ENCODE measurements at places on chromosomes 11 and 22.

DNA sequence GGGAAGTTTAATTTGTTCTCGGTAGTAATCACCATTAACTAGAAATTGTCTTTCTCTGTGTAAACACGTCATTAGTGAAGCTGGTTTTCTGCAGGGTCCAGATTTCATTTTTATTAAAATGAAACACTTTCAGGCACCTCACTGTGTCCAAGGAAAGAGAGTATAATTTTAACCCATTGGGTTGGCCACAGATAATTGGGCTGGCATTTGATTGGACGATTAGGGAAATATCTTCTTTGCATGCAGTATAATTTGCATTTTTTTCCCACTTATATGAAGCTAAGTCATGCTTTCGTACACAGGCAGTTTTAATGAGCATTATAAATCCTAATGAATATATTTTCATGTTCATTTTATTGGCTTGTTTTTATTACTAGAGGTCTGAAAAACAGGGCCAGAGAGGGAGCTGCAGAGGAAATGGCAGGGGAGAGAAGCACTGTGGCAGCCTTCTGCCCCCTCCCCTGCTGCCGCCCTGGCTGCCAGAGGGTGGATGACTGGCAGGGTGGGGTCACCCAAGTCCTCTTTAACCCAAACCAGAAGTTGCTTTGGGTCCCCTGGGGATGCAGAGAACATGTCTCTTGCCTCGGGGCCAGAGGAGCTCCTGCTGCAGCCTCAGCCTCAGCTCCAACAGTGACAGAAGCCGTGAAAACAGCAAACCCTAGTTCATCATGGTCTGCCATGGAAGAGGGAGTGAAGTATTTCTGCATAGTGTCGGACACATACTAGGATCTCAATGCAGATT lies 93.9 kb downstream of the PKNOX2 start:
- DNase-seq: no peak

DNA sequence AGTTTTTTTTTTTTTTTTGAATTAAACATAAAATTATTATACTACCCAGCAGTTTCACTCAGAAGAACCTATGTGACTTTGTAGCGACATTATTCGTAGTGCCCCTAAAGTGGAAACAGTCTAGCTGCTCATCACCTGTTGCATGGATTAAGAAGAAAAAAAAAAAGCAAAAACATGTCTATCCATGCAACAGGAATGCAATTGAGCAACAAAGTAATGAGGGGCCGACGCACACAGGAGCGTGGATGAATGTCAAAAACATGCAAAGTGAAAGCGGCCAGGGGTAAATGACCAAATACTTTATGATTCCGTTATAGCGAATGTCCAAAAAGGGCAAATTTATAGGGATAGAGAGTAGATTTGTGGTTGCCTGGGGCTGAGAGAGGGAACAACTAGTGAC lies 16.3 kb downstream of the MYO18B start:
- no peak for DNase-seq

GRCh38 chr22:29710922-29711593 lies 8.7 kb upstream of the CABP7 start:
- DNase-seq: no peak

DNA sequence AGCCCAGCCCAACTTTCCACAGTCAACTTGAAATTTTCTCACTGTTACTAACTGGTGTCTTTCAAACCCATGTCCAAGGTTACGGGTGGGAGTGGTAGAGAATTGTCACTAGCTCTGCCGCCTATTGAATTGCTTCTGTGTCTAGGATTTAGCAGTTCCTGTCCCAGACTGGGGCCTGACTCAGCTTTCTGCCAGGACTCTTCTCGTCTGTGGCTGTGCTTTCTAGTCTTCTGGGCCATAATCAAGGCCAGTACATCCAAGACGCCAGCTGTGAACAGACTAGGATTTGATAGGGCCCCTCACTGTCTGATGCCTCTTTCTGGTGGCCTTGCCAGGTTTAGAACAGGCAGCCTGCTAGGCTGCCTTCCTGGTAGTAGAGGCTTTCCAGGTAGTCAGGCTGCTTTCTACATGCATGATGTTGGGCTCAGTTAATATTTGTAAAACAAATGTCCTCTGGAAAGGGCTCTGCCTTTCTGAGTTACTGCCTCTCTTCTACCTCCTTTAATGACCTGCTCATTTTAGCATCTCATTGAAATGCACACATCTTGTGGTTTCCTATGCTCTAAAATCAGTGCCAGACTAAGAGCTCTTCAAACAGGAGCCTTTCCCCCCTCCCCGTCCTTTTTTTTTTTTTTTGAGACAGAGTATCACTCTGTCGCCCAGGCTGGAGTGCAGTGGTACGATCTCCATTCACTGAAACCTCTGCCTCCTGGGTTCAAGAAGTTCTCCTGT lies 13.1 kb upstream of the HIKESHI start:
- DNase-seq: no peak

DNA sequence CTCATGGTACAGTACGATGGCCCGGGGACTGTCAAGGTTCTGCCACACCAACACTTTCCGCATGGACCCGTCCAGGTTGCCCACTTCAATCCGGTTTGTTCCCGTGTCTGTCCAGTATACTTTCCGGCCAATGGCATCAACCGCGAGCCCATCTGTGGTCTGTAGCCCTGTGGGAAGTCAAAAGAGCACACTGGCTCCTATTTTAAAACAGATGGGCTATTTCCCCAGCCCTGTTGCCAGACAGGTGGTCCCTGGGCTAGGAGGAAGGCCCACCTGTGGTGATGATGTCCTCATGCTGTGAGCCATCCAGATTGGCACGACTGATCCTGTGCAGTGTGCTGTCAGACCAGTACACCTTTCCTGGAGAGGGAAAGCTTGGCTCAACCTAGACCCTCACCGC lies 30.4 kb upstream of the CKAP5 start:
- DNase-seq: no peak

DNA sequence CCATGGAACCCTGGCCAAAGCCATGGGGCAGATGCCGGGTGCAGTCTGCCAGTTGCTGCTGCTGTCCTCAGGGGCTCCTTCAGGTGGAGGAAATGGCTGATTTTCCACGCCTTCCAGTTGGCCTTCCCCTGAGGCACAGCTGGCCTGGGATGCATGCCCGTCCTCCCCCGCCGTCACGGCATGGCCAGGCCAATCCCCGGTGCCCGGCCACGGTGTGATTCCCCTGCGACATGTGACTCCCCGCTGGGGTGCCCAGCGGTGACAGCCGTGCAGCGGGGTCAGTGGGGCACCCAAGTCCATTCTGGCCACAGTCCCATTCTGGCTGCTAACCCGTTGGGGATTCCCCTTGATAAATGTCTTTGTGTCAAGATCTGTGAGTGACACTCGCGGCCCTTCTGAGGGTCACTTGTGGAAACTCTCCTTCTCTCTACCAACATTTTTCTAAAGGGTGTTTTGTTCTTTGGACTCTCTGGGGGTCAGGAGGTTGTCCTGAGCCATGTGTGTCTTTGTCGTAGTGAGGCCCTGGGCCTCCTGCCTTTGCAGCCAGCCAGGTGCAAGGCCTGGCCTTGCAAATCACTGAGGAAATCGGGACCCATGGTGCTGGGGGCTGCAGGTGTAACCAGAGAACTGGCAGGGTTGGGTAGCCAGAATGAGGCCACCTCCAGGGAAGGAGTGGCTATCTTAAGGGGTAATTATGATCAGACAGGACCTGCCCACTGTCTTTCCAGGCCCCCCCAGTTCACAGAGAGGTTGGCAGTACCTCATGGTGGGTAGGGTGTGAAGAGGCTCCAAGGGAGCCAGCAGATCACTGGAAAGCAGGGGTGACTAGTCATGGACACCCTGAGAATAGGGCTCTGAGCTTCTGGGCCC lies 37.1 kb downstream of the KCNQ1OT1 start:
- DNase-seq: no peak

- DNase-seq: no peak
Measured at GRCh38 chr11:64096835-64097234, 61.1 kb downstream of the FLRT1 start.

DNA sequence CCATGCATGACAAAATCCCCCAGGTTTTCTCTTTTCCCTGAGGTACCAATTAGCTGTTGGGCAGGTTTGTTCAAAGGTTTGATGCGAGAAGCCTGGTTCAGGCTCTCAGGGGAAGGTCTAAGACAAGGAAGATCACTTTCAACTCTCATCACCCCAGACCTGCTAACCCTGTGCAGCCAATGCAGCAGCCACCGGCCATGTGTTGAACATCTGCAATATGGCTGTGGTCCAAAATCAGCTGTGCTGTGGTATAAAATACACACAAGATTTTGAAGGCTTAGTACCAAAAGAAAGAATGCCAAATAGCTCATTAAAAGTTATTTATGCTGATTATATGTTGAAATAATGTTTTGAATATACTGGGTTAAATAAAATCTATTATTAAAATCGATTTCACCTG lies 58.5 kb downstream of the SMCO4 start:
- DNase-seq: no peak

DNA sequence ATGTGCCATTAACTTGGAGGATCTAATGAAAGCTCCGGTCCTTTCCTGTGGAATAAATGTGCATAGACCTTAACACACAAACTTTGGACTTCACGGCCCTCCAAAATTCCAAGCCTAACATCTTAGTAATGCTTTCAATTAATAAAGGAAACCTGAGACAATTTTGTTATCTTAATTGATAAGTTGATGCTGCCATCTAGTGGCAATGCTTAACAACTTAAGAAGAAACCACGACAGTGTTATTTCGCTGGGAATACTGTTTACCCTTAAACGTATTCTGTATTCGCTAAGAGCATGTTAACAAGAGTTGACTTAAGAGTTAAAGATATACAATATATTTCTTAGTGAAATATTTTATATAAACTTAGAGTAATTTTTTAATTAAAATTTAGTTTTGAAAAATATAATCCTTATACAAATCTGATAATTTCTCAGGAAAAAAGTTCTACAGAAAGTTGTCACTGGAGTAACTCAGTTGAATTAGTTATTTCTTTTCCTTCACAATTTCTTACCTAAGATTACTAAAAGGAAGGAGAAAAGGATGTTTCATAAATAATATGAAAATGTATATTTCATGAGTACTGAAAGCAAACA lies 35.0 kb upstream of the OR9G4 start:
- DNase-seq: peak; percentile 66

DNA sequence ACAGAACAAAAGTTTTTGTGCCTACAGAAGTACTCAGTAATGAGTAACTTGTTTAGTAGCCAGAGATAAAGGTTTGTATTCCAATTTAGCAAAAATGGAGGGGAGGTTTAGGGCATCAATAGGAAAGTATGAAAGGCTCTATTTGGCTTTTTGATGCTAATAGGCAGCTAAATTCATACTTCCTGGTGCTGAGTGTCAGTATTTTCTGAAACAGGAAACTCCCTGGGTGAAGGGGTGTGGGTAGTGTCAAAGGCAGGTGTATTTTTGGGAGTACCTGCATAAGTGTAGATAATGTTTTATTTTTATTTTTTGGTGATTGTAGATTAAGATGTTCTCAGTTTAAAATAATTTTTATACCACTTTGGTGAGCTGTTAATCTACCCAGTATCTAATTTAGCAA lies 29.3 kb upstream of the MMP7 start:
- peak; percentile 73 for DNase-seq

DNA sequence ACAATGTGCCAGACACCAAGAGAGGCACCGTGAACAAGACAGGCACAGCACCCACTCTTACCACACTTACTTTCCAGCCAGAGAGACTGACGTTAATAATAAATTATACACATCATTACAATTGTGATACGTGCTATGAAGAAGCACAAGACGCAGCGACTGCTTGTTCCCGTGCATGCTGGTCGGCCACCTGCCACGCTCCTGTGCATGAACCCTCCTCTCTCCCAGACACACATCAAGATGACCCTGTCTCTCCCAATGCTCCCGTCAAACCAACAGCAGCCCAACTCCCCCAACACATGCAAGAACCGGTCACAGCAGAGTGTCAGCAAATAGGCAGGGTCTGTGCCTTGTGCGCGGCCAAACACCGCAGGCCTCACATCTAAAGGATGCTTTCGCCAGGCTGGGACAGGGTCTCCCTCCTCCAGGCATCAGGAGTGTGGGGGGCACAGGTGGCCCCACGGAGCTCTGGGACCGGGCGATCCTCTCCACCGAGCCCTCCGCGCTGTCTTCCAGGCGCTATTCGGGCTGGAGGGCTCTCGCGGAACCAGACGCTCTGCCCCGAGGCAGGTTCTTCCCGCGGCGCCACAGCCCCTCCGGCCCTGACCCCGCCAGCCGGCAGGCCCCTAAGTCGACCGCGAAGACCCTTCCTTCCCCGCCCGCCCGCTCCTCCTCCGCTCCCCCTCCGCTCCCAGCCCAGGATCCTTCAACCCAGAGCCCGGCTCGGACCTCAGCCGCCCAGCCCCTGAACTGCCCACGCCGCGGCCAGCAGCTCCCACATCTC lies 533 bp downstream of the SERGEF start:
- DNase-seq: peak; percentile 42

DNA sequence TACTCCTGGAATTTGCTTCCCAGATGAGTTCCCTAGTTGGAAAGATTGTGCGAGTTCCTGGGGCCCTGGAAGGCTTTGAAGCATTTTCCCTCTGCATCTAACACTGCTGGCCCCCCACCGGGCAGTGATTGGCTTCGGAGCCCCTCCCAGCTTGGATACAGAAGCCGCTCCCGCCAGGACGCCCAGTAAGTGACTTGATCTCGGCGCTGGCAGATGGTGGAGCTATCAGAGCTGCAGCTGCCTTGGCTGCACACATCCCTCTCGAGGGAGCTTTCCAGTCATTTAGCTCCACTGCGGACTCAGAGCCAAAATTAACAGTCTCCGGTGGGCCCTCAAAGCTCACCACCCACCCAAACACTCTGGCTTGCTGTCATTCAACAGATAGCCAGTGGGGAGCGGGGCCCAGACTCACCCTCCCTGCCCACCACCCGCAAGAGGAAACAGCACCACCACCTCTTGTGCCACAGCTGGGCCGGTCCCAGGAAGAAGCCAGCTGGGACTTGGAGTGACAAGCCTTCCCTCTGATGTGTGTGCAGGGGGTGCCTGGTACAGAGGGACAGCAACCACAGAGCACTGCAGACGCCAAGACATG lies 162.3 kb downstream of the TRIM29 start:
- DNase-seq: no peak

Data from OCI-LY7 (cell line).